ENCODE measurements at places on chromosomes 11 and 22. TPM values are rescaled to one million over a fixed set of nuclear protein-coding genes. Genes with fewer than 3 reads are reported as not detected.

Gene CSRP3
- not detected for total RNA-seq

Gene SLC37A2
- 0.16 TPM for total RNA-seq

Gene GTSE1
- 35.3 TPM for total RNA-seq

Gene LARGE1
- total RNA-seq = 5.0 TPM

Gene SLC25A22
- 31.8 TPM for total RNA-seq

Gene APOBEC3H
- 0.21 TPM for total RNA-seq

Gene TREH
- not detected for total RNA-seq

Gene SLC25A45
- 14.8 TPM for total RNA-seq

Gene FXYD6
- total RNA-seq = 0.50 TPM

Gene SCO2
- total RNA-seq = 6.4 TPM

Gene TSGA10IP
- not detected for total RNA-seq

Gene CASP5
- total RNA-seq = not detected

Gene RAPSN
- 0.09 TPM for total RNA-seq

Gene KCNJ4
- total RNA-seq = 0.38 TPM

Gene CABP4
- total RNA-seq = not detected

Gene PRDX5
- 494 TPM for total RNA-seq

Gene ART1
- not detected for total RNA-seq

Gene TMEM151A
- total RNA-seq = 3.6 TPM

Gene CCDC73
- total RNA-seq = not detected

Gene RCOR2
- total RNA-seq = 0.99 TPM

Gene CHST1
- total RNA-seq = 1.3 TPM

Gene MB
- 6.8 TPM for total RNA-seq

Gene SMC1B
- total RNA-seq = 0.03 TPM

Gene MMP11
- total RNA-seq = 0.23 TPM

Gene LUZP2
- total RNA-seq = not detected

Gene APOL4
- total RNA-seq = 0.03 TPM

Gene TOP3B
- 12.6 TPM for total RNA-seq

Gene SLC22A6
- total RNA-seq = not detected

Gene DHCR7
- 46.5 TPM for total RNA-seq

Gene CRYBB3
- not detected for total RNA-seq

Gene KCNJ11
- 4.7 TPM for total RNA-seq

Gene NNMT
- 337 TPM for total RNA-seq

Gene MYRF
- 15.3 TPM for total RNA-seq

Gene KCNJ5
- not detected for total RNA-seq

Gene PHETA2
- not detected for total RNA-seq

Gene TRIM48
- total RNA-seq = not detected
